ENCODE measurements at places on chromosomes 6 and 20.

GRCh38 chr6:137570393-137570792 is 76.2 kb upstream of the OLIG3 start:
- no peak for DNase-seq

- DNase-seq, result no peak
These were observed 11.1 kb upstream of the SERINC1 start for GRCh38 chr6:122482750-122483080.

- DNase-seq, result no peak
These were observed 41.1 kb upstream of the RFPL4B start for GRCh38 chr6:112305795-112306564.

GRCh38 chr6:74931558-74931957 is 274.3 kb downstream of the COL12A1 start:
- DNase-seq, result no peak

DNA sequence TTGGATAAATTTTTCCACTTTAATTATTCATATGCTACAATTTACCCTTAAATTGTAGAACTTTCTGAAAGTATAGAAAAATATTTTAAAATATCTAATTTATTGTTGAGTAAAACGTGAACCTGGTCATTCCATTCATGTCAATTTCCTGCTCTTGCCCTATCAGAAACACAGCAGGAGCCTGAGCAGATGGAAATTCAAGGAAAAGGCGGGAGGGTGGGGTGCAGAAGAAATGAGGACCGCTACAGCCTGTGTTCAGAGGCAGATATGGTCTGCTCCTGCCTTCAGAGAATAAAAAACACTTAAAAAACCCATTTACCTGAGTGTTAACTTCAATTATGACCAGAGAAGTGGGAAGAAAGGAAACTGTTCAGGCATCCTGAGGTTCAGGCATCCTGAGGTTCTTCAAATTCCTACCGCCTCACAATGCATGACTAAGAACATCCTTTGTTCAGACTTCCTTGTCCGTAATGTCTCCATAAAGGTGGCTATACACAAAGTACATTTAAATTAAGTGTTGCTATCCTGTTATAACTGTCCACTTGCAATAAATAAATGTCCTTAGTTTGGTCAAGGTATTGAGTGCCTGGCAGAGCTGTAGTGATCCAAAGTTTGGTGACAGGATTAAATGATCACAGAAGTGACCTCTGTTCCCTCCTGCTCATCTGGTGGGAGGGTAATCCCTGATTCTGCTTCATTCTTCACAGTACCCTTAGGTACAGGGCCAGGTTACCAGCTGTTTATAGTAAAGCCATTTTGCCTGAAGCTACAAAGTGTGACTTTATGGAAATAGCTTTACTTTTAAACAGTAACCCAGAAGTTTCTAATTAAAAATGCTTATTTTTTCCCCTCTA is 109.1 kb downstream of the MAN1A1 start:
- no peak for DNase-seq

GRCh38 chr6:154298297-154298696 is 58.3 kb downstream of the IPCEF1 start:
- DNase-seq, result no peak

DNA sequence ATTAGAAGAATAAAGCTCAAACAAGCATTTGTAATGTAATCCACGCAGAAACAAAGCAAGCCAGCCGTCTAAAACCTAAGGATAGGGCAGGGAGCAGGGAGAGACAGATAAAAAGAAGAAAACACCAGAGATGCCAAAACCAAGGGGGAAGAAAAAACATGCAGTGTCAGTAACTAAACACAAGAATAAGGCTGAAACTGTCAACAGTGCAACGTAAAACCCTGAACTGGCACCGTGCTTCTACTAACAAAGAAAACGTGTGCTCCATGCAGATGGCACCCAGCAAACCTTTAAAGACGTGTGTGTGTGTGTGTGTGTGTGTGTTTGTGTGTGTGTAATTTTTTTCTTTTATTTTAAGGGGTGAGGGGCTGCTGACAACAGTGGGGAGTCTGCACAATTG is 88.4 kb upstream of the TAB2 start:
- DNase-seq, result no peak

GRCh38 chr20:16647875-16648597 is 74.8 kb upstream of the KIF16B start:
- DNase-seq, result no peak

GRCh38 chr6:25027221-25027916 is 91.6 kb upstream of the RIPOR2 start:
- DNase-seq, result peak; percentile 83

Data from B cell (primary cell).